ENCODE measurements at places on chromosomes 7 and 10.

DNA sequence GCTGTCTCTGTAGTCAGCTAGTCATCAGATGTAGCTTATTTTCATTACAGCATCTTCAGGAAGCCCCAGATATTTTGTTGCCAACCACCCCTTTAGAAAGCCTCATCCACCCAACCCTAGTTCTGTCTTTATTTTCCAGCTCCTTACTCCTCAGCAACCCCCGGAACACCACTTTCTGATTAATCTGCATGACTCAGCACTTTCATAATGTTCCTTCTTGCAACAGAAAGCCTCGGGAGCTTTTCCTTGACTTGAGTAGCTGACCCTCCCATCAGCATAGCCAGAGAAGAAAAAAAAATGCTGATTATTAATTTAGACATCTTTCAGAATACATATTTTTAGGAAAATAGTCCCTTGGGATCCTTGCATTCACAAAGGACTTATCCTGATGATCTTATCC is 244.0 kb upstream of the CXCL12 start:
- DNase-seq, result no peak

GRCh38 chr7:94580601-94581000 is 71.0 kb downstream of the CASD1 start:
- DNase-seq, result no peak

- no peak for DNase-seq
These were observed 133.8 kb upstream of the AGR3 start for GRCh38 chr7:17015598-17016031.

DNA sequence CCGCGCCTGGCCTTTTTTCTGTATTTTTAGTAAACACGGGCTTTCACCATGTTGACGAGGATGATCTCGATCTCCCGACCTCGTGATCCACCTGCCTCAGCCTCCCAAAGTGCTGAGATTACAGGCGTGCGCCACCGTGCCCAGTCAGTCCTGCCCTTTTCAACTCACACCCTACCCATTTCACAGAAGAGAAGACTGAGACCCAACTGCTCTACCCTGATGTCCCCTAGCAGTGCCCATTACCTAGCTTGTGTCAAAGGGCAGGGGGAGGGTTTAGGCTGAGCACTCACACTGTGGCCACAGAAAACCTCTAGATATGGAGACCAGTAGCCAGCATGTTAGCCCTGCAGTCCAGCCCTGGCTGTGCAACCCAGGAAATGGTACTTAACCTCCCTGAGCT is 15.7 kb downstream of the MMD2 start:
- no peak for DNase-seq

GRCh38 chr10:130064783-130065182 is 45.8 kb downstream of the C10orf143 start:
- no peak for DNase-seq

DNA sequence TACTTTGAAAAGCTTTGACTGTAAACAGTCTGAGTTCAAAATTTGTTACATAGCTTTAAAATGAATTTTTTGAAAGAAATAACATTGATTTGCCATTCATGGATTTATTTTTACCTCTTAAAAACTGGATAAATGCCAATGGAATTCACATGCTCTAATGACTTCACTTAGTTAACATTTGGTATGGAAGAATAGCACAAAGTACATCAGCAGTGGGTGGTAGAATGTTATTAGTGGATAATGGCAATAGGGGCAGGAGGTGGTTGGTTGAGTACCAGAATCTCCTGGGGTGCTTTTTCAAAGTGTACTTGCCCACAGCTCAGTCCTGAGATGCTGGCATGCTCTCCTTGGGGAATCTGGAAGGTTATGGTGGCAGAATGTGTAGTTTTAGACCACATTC is 4.7 kb downstream of the PPP1R9A start:
- DNase-seq, result no peak

DNA sequence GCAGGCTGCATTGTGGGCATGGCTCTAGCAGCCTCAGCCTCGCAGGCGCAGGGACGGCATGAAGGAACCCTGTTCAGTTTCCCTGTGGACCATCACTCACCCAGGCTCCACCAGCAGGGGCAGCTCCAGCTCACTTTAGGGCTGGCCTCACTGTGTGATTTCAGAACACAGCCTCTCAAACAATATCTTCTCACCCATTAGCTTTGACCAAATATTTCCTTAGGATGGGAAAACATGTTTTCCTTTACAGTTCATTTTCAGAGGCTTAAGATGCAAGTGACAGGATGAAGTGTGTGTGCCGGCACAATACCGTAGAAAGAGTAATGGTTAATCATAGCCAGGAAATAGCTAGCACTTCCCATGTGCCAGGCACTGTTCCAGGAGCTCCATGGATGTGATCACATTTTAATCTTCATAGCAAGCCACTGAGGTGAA is 58.2 kb downstream of the LANCL2 start:
- DNase-seq, result no peak

Data from hematopoietic multipotent progenitor cell treated with erythropoietin and hydrocortisone succinate and interleukin-3 and kit ligand, for 15 days (in vitro differentiated cells).